ENCODE measurements at places on chromosomes 2 and 18. TPM values are rescaled to one million over a fixed set of nuclear protein-coding genes. Genes with fewer than 3 reads are reported as not detected.

The REG3A gene
- not detected for total RNA-seq

The SUCLG1 gene
- total RNA-seq, result 55.6 TPM

The TBR1 gene
- total RNA-seq, result 0.04 TPM

The ZEB2 gene
- 6.1 TPM for total RNA-seq

The LRRC30 gene
- not detected for total RNA-seq

The ELOA2 gene
- not detected for total RNA-seq

The CDKL4 gene
- not detected for total RNA-seq

The CMPK2 gene
- 13.6 TPM for total RNA-seq

The HJURP gene
- 77.3 TPM for total RNA-seq

The ARHGAP25 gene
- total RNA-seq, result 43.0 TPM

The ALLC gene
- total RNA-seq, result not detected

The SLC8A1 gene
- 0.43 TPM for total RNA-seq

The C18orf63 gene
- total RNA-seq, result not detected

The IL36G gene
- not detected for total RNA-seq

The CGREF1 gene
- 0.50 TPM for total RNA-seq

The GNAL gene
- 0.20 TPM for total RNA-seq

The SH3RF3 gene
- total RNA-seq, result 1.7 TPM

The TTLL4 gene
- 28.2 TPM for total RNA-seq

The AGBL5 gene
- total RNA-seq, result 14.1 TPM

The CYP27A1 gene
- total RNA-seq, result 0.16 TPM

The AQP12B gene
- total RNA-seq, result not detected

The MDH1B gene
- total RNA-seq, result 1.4 TPM

The CNNM4 gene
- 8.7 TPM for total RNA-seq

The LCT gene
- total RNA-seq, result 0.27 TPM

The ABCG8 gene
- total RNA-seq, result not detected

The DNAH6 gene
- total RNA-seq, result 2.6 TPM

The CYB5A gene
- 44.5 TPM for total RNA-seq

The POU3F3 gene
- total RNA-seq, result not detected

The POTEI gene
- not detected for total RNA-seq

The DLGAP1 gene
- total RNA-seq, result not detected

The KLHL41 gene
- not detected for total RNA-seq

The CHRNG gene
- total RNA-seq, result not detected

The FZD7 gene
- total RNA-seq, result 0.30 TPM

The FNDC4 gene
- total RNA-seq, result not detected

The RIT2 gene
- total RNA-seq, result not detected

The FLACC1 gene
- 0.43 TPM for total RNA-seq

The SERPINB13 gene
- not detected for total RNA-seq

Measured in activated naive CD4-positive, alpha-beta T cell treated with anti-CD3 and anti-CD28 coated beads, Interleukin-2, amount 50 U/mL, for 72 hours (primary cell).